Left renal pelvis (tissue), 4 donors: ENCODE measurements at places on chromosomes 2 and 18. TPM values are rescaled to one million over a fixed set of nuclear protein-coding genes. Genes with fewer than 3 reads are reported as not detected.

The PRSS56 gene
- 0.29 TPM for polyA plus RNA-seq

DNA sequence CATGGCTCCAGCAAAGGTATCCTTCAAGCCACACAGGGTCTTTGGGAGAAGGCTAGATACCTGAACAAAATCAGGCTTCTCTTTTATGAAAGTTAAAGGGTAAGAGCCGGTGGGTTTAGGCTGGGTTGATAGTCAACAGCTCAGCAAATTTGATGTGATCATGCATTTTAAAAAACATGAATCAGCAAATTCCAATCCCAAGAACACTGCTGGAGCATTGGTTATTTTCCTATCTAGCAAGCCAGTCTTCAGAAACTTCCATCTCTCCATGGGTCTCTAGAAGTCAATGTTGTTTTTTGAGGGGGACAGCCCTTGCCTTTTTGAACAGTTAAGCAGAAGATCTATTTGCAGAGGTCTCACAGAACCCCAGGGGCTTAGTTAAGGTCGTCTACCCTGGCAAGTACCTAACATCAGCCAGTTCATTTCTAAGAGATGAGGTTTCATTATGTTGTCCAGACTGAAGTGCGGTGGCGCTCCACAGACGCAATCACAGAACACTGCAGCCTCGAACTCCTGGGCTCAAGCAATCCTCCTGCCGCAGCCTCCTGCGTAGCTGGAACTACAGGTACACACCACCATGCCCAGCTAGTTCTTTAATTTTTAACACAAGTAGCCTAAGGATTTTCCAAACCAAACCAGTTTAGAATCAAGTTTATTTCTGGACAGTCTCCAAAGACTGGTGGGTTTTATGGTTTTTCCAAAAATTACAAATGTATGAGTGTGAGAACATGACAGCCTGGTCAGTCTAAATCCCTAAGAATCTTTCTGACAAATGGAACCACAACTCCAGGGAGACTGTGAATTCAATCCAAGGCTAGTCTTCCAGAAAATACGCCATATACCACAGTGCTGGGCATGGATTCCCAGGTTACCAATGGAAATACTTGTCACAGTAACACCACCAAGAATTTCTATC lies 4.1 kb upstream of the ZCCHC2 start:
- no peak for DNase-seq

- DNase-seq, result no peak
Observed at GRCh38 chr18:3827236-3827845, 377.4 kb downstream of the TGIF1 start.

GRCh38 chr18:32770054-32770665 lies 2.7 kb downstream of the KLHL14 start:
- DNase-seq, result no peak
